ENCODE measurements at places on chromosomes 1 and 21. TPM values are rescaled to one million over a fixed set of nuclear protein-coding genes. Genes with fewer than 3 reads are reported as not detected.

DNA sequence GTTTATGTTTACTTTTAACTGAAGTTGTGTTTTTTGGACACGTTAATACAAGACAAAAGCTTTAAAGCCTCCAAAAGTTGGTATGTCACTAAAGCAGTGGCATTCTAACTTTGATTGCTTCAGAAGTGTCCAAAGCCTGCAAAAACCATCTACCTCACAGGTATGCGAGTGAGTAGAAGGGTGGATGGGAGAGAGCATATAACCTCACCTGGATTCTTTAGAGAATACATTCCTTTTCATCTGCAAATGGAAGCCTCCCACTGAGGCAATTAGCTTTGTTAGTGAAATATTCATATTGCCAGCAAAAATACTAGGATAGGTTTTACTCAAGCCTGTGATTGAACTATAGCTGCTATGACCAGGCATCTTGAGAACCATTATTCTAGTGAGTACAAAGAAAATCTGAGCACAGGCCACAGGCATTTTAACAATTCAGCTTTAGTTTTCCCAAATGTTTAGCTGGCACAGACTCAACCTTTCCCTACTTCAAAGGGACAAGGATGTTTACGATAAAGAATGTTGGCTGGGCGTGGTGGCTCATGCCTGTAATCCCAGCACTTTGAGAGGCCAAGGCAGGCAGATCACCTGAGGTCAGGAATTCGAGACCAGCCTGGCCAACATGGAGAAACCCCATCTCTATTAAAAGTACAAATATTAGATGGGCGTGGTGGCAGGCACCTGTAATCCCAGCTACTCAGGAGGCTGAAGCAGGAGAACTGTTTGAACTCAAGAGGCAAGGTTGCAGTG lies 39.7 kb downstream of the MAP3K21 start:
- DNase-seq, result peak; percentile 70
- H3K4me1 ChIP-seq, result no peaks in the 10 kb centered on the region
- no peak overlapping the region for H3K27ac ChIP-seq
- no peak overlapping the region for H3K4me3 ChIP-seq
- H3K36me3 ChIP-seq, result no peaks in the 10 kb centered on the region

DNA sequence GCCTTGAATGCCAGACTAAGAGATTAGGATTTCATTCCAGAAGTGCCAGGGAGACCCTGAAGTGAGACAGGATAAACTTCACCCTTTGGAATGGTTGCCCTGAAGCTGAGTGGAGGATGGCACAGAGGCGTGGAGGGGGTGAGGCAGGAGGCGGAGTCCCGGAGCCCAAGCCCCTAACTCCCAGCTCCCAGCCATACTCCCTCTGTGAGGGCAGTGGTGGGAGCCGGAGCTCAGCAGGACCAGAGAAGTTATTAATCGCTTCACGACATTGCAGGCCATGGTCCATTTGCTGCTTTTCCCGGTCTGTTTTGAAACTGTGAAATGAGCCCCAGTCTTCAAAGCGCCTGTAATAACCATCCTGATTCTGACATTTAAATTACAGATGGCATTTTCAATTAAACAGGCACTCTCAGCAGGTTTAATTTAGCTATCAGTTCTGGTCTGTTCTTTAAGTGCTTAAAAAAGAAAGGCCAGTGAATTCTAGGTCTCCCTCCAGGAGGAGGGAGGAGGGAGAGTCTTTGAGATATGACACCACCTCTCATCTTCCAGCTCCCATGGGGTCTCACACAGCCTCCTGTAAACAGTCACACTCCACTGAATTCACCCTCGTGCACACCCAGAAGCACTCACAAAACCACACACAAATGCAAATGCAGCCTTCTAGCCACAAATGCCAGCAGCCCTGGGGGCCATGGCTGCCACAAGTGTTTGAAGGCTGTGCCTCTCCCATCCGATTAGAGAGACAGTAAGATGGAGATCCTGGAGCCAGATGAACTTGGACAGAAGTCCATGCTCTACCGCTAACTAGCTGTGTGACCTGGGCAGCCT lies 19.6 kb downstream of the FBXO2 start:
- no peaks in the 10 kb centered on the region for H3K4me1 ChIP-seq
- no peak for DNase-seq
- no peaks in the 10 kb centered on the region for H3K36me3 ChIP-seq

GRCh38 chr1:67441183-67441582 lies 11.0 kb upstream of the SERBP1 start:
- DNase-seq, result no peak
- peaks cover 10% of the 10 kb centered on the region for H3K27me3 ChIP-seq
- H3K4me1 ChIP-seq, result peaks cover 7% of the 10 kb centered on the region
- no peak overlapping the region for H3K27ac ChIP-seq

DNA sequence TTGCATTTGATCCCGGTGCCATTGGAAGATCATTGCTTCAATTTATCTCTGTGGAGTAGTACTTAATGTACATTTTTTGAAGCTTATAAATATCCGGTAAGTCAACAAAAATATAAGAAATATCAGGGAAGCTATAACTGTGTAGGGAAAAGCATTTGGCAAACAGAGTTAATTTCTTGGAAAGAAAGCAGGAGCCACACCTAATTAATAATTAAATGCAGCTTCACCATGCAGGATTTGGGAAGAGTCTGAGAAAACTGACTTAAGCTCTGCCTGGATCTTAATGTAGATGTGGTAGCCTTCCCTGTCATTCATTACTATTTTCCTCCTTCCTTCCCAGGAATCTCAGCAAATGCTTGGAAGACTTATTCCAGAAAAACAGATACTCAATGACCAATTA lies 134.5 kb downstream of the ATP5PO start:
- H3K27me3 ChIP-seq, result no peaks in the 10 kb centered on the region
- no peak overlapping the region for H3K4me3 ChIP-seq
- DNase-seq, result no peak

DNA sequence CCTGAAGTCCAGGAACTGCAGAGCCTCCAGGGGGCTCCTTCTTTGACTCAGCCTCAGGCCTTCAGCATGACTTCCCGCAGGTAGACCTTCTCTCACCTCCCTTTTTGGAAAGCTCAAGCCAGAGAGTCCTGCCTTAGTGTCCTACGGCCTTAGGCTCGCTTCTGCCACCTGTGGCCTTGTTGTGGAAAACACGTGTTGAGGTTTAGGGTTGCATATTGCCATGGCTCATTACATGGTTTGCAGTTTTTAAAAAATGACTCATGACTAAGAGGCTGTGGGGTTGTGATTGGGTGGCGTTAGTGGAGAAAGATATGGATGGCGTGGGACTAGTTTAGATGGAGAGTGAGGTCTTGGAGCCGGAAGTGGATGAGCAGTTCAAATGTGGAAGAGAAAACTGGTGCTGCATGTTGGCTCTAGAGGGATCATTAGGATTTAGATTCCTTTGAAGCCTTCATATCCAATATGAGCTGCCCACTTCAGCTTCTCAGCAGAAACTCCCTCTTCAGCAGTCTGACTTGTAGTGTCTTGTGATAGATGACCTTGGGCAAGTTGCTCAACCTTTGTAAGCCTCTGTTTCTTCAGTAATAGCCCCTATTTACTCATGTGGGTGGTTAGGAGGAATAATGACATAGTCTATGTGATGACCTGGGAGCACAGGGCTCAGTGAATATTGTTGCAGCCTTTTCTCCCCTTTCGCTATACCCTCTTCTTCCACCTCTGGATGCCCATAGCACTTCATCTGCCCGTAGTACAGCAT lies 6.5 kb upstream of the FGGY start:
- no peaks in the 10 kb centered on the region for H3K27me3 ChIP-seq
- H3K4me3 ChIP-seq, result no peak overlapping the region
- DNase-seq, result peak; percentile 87
- H3K36me3 ChIP-seq, result no peaks in the 10 kb centered on the region
- no peak overlapping the region for H3K27ac ChIP-seq
- H3K4me1 ChIP-seq, result peaks cover 4% of the 10 kb centered on the region

GRCh38 chr1:236307435-236307834 lies 25.7 kb upstream of the ERO1B start:
- no peak overlapping the region for H3K27ac ChIP-seq
- H3K27me3 ChIP-seq, result no peaks in the 10 kb centered on the region
- DNase-seq, result no peak
- no peak overlapping the region for H3K4me3 ChIP-seq

DNA sequence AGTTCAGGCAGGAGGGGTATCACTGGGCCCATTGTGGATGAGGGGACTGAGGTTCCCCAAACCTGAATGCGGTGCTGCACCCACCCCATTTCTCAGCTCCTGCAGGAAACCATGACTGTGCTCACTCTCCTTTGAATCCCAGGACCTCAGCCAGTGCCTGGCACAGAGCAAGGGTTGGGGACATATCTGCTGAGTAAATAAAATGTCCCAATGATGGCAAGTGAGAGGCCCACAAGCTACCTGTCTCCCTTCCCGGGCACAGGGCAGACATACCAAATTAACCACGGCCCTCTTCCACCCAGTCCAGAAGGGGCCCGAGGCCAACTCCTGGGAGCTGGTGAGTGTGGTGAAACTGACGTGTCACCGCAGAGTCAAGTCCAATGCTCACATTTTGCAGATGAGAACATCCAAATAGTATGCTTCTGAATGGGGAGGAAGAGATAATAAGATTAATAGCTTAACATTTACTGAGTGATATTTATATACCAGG lies 97.6 kb downstream of the EPHB2 start:
- H3K27ac ChIP-seq, result peak overlapping the region; percentile 66
- no peak for DNase-seq
- no peaks in the 10 kb centered on the region for H3K36me3 ChIP-seq

GRCh38 chr1:96365076-96365475 lies 356.5 kb upstream of the PTBP2 start:
- H3K4me1 ChIP-seq, result peaks cover 6% of the 10 kb centered on the region
- H3K36me3 ChIP-seq, result no peaks in the 10 kb centered on the region
- no peak overlapping the region for H3K27ac ChIP-seq
- DNase-seq, result no peak

DNA sequence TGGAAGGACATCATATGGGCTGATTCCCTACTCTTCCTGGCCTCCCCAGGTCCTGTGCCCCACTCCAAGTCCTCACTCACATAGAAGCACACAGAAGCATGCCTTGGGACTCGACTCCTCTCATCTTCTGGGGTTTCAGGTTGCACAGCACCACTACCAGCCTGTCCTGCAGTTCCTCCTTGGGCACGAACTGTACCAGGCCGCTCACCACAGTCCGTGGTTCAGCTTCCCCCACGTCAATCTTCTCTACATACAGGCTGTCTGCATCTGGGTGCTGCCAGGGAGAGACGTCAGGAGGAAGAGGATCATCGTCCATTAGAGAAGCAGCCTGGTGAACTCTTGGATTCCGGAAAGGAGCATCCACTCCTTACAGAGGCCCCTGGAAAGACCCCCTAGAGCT lies 37.2 kb downstream of the YARS1 start:
- no peak for DNase-seq
- H3K4me3 ChIP-seq, result no peak overlapping the region
- peaks cover 13% of the 10 kb centered on the region for H3K4me1 ChIP-seq

DNA sequence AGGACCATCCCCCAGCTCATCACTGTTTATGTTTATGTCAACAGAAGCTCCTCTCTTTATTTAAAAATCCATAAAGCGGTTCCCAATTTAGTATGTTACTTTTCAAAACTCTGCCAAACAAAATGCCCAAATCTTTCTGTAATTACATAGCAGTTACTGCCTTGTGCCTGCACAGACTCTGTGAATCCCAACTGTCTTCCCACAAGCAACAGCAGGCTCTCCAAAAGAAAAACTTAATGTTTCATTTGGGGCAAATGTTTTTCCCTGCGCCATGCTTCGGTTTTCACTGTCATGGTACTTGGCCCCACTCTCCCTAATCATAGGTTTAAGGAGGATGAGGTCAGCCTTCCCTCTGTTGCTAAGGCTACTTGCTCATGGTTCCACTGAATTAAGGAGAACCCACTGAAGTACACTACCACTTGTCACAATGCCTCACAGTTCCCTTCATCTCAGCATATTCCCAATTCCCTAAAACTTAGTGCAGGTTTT lies 4.6 kb downstream of the COLGALT2 start:
- H3K27me3 ChIP-seq, result peaks cover 66% of the 10 kb centered on the region
- no peak overlapping the region for H3K4me3 ChIP-seq
- no peak overlapping the region for H3K27ac ChIP-seq
- no peaks in the 10 kb centered on the region for H3K4me1 ChIP-seq
- no peaks in the 10 kb centered on the region for H3K36me3 ChIP-seq

ZNF644 gene
- 75.7 TPM for total RNA-seq
